ENCODE measurements at places on chromosomes 12 and 14. TPM values are rescaled to one million over a fixed set of nuclear protein-coding genes. Genes with fewer than 3 reads are reported as not detected.

DNA sequence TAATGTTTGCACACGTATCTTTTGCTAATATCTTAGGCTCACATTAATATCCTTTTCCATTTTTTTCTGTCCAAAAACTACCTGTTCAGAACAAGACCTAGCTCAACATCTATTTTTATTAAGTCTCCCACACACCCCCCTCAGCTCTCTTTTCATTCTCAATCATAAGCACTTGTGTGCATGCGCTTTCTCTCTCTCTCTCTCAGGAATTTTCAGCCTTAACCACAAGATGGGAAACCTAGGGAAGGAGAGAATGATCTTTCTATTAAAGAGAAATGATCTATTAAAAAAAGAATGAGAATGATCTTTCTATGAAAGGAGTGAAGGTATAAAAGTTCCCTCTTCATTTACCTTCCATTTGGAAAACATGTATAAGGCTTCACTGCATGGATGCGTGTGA lies 39.7 kb upstream of the AP4S1 start:
- DNase-seq = no peak

- DNase-seq = no peak
These were observed 216.1 kb downstream of the MSRB3 start for GRCh38 chr12:65494537-65494936.

- peak; percentile 53 for DNase-seq
These were observed 535 bp downstream of the BIN2 start for GRCh38 chr12:51323317-51323960.

LHX5 gene
- total RNA-seq = not detected

- no peak for DNase-seq
These were observed 26.7 kb downstream of the CLECL1 start for GRCh38 chr12:9706086-9706685.

DNA sequence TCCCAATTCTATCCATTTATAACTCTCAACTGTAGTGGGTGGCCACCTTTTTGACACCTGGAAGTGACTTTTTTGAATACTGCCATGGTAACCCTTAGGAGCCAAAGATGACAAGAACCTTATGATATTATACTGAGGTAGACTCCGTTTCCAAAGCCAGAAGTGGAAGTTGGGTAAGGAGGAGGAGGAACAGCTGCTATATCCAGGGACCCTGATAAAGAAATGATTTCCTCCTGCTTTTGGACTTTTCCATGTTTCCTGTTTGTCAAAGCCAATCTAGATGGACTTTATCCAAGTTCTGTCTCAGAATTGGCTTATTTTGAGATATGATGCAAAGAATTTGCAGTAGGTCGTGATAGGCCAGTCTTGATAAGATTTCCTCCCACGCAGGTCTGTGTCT lies 14.3 kb downstream of the TRIM9 start:
- no peak for DNase-seq

KLRC3 gene
- total RNA-seq = not detected

- no peak for DNase-seq
These were observed 77.4 kb downstream of the FBXL14 start for GRCh38 chr12:1517007-1517406.

GRCh38 chr12:115095073-115095748 lies 411.2 kb upstream of the TBX3 start:
- no peak for DNase-seq

DNA sequence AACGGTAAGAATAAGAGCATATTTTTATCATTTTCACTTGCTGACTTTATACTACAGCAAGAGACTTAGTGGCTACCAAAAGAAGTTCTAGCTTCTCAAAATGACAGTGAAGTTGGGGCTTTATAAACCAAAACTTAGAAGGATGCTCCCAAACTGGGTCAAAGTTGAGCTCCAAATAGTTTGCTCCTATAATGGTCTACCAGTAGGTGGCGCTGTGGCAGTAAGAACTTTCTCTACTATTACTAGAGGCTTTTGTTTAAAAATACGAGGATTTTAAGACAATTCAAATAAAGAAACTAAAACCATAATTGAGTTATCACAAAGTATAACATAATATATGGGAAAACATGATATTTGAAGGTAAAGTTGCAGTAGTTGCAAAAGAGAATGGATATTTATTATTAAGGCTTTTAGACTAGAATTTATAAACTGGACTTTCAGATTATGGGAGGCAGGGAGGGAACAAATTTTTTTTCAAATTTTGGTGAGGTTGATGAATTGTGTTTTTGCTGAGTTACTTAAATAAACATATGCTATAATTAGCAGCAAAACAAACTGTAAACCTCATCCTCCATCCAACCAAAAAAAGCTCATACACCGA lies 75.0 kb downstream of the TGFB3 start:
- peak; percentile 68 for DNase-seq

DNA sequence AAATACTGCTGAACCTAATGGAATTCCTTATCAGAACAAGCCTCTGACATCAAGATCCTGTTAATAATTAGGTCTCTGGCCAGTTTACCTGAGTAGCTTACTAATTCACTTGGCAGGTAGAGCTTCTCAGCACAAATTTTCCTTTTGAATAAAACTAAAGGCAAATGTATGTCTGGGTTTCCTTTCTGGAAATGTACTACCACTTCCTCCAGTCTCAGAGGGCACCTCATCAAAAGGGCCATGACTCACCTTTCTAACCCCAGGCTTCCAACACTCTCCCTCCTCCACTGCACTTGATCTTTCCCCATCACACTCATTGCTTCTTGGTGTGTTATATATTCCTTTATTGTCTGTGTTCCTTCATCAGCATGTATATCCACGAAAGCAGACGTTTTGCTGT lies 90.5 kb downstream of the SLC2A13 start:
- DNase-seq = peak; percentile 16

GRCh38 chr14:38507299-38507698 lies 251.4 kb upstream of the CLEC14A start:
- no peak for DNase-seq

REP15 gene
- 38.3 TPM for total RNA-seq

DNA sequence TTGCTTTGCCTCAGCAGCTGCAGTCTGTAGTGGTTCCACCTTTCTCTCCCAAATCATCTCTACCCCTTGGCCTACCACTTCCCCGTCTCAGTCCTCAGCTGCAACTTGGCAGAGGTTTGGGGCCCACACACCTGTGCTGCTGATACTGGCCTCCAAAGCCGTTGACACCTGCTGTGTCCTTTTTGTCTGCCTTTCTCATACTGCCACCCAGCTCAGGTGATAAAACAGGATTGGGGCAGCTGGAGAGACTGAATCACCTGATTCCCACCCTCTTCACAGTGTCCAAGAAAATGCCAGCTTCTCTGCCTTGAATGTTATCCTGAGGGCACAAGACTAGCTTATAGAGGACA lies 103.7 kb downstream of the ETV6 start:
- peak; percentile 57 for DNase-seq

IRAK3 gene
- 5.6 TPM for total RNA-seq

- DNase-seq = peak; percentile 78
These were observed 576 bp downstream of the ERP29 start for GRCh38 chr12:112013601-112014402.

MAP1LC3B2 gene
- total RNA-seq = 2.5 TPM

DNA sequence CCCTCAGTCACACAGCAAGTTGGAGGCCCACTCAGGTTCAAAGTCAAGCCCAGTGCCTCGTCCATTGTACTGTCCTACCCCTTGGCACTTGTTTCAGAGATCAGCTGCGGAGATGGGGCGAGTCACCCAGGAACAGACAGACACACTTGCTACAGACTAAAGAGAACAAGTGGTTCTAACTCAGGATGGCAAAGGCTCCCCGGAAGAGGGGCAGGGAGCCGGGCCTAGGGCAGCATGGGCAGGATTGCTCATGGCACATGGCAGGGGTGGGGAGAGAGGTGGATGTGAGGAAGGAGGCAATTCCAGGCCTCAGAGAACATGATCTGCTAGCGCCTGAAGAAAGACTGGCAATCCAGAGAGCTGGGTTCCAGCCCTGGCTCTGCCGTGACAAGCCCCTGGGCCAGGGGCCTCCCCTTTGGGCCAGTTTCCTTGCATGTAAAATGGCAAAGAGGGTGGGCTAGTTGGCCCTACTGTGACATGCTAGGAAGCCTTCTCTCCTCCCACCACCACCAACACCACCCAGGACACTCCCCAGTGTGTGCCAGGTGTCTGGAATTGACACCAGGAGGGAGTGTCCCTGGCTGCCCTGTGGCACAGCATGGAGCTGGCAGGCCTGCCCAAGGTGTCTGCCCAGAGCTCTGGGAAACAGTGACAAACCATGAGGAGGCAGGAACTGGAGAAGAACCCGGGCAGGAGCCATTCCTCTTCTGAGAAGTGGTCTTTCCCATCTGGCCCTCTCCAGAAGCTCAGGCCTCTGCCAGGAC lies 24.0 kb upstream of the IRF2BPL start:
- DNase-seq = no peak

GRCh38 chr12:117020536-117021220 lies 78.5 kb downstream of the TESC start:
- DNase-seq = no peak

SLC10A1 gene
- total RNA-seq = 0.27 TPM

KCNH5 gene
- not detected for total RNA-seq

HAL gene
- 1.1 TPM for total RNA-seq

TAS2R42 gene
- not detected for total RNA-seq

DNA sequence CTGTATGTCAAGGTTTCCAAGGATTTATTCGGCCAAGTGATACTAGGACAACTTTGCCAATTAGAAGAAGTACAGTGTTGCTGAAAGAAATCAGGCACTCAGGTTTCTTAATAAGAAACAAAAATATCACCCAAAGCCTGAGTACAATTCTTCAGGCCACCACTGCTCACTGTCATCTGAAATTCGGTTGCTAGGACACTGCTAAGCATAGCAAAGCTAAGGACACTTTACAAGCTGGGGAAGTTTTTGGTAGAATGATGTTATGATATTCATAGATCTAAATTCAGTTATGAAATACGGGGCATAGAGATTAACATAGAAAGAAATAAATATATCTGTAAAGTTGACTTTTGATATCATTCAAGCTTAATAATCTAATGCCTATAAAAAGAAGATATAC lies 505.1 kb downstream of the NELL2 start:
- no peak for DNase-seq

CLBA1 gene
- 6.7 TPM for total RNA-seq

DNA sequence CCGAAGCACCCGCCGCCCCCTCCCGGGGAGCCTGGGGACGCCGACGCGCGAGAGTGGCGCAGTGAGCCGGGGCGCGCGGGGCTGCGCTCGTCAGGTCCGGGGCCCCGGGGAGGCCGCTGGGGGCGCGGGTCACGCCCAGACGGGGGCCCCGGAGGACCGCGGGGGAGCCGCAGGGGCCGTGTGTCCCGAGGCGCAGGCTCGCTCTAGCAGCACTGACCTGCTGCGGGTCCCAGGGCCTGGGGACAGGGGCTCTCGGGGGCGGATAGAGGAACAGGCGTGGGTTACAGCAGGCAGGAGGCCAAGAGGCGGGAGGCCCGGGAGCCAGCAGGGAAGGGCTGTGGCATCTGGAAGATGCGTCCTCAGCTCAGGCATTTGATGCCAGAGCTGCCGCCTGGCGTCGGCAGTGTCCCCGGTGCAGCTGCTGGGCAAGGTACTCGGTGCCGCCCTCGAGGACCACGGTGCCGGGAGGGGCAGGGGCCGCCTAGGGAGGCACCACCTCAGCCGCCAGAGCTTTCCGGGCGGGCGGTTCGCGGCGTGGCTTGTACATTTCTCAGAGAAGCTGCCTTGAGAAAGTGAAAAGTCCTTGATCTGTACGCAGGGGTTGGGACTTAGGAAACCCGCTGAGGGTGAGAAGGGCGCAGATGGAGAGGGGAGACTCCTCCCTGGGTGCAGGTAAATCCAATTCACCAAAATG lies 1.2 kb downstream of the WNT5B start:
- DNase-seq = peak; percentile 59

GRCh38 chr14:24307575-24308341 lies at the start of gene CIDEB:
TSS of gene CIDEB (minus strand) at chr14:24307977. CDS start at chr14:24307858, 119 bp downstream.
- peak; percentile 86 for DNase-seq

DNA sequence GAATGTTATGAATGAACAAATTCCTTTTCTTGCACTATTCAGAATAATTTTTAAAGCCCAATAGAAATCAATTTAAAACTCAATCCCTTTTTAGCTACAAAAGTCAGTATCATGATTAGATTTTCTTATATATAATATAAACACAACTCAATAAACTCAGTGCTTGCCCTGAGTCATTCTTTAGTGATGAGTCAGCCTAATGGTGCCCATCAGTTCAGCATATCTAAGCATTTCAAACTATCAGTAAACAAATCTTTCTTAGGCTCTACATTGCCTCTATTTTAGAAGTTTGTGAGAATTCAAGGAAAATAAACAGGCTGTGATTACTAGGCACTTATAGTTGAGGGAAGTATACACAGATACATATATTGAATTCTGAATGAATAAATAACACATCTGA lies 179.6 kb downstream of the NELL2 start:
- no peak for DNase-seq

- peak; percentile 75 for DNase-seq
These were observed 4.7 kb downstream of the LTB4R start for GRCh38 chr14:24315807-24316596.

DNA sequence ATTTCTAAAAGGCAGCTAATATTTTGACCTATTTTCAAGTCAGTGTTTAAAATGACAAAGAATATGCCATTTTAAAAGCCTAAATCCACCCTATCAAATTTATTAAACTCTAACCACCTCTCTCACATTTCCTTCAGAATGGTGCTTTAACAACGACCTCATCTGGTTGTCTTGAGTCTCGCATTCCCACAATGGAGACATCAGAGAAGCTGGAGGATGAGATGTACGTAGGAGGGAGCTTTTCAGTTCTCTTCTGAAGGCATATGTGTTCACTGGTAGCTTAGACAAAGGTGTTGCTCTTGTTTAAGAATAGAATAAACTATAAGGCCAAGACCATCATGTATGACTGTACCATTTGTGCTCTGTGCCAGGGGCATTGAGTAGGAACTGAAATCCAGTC lies 82.9 kb downstream of the BCL2L14 start:
- DNase-seq = no peak

- peak; percentile 29 for DNase-seq
These were observed 12.4 kb downstream of the IL22 start for GRCh38 chr12:68240975-68241374.

GRCh38 chr14:106694638-106695393 lies 1168.4 kb downstream of the TMEM121 start:
- peak; percentile 63 for DNase-seq

GRCh38 chr14:49160983-49161382 lies 425.2 kb downstream of the RPS29 start:
- DNase-seq = no peak

GRCh38 chr14:56081139-56081538 lies 37.1 kb upstream of the PELI2 start:
- DNase-seq = no peak

DNA sequence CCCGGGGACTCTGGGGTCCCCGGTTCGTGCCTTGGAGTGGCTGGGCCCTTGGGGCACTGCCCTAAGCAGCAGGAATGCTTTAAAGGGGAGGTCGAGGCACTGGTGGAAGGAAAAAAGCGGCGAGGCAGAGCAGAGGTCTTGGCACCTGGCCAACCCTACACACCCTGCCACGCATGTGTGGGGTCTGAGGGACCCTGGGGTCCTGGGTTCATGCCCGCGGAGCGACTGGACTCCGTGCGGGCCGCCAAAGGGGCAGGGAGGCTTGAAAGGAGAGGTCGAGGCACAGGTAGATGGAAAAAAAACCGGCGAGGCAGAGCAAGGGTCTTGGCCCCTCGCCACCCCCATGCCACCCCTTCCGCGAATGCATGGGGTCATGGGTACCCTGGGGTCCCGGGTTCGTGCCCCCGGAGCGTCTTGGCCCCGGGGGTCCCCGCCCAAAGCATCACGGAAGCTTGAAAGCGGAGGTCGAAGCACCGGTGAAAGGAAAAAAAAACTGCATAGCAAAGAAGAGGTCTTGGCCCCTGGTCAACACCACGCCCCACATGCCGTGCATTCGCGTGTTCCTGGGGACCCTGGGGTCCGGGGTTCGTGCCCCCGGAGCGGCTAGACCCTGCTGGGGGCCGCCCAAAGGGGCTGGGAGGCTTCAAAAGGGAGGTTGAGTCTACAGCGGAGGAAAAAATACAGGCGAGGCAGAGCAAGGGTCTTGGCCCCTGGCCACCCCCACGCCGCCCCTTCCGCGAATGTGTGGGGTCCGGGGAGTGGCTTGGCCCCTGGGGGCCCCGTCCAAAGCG lies 312.9 kb downstream of the ALG10 start:
- DNase-seq = no peak

Data from transverse colon (tissue), 4 donors.